Right atrium auricular region (tissue), 2 donors: ENCODE measurements at places on chromosomes 5 and 9.

DNA sequence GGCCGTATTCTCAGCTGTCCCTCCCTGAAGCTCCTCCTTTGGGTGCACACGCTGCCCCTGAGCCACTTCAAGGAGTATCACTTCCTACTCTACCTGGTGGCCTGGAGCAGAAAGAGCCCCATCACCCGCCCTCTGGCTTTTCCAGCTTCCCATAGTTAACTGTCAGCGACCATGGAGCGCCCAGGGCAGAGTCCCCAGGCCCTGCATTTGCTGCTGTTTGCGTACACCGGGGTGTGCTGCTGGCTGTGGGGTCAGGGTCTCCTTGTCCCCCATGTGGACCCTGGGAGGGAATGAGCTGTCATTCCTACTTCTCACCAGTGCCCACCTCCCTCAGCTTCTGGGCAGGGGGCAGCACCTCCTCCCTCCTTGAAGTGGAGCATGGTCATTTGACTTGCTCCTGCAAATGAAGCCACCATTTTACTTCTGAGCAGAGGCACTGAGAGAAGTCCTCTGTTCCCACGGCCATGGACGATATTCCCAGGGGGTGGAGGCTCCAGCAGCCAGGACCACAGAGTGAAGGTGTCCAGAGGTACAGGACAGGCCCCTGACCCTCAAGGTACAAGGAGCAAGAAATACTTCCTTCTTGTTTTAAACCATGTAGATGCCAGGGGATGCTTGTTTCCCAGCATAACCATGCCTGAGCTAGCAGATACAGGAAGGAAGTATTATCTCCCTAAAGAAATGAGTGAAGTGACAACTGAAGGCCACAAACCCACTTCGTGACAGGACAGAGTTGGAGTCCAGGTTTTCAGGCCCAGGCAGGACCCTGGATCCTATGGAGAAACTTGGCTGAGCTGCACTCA is 40.6 kb upstream of the COL5A1 start:
- peak; percentile 52 for DNase-seq
- H3K27ac ChIP-seq, result no peak overlapping the region
- no peak overlapping the region for H3K4me3 ChIP-seq
- no peaks in the 10 kb centered on the region for H3K27me3 ChIP-seq

DNA sequence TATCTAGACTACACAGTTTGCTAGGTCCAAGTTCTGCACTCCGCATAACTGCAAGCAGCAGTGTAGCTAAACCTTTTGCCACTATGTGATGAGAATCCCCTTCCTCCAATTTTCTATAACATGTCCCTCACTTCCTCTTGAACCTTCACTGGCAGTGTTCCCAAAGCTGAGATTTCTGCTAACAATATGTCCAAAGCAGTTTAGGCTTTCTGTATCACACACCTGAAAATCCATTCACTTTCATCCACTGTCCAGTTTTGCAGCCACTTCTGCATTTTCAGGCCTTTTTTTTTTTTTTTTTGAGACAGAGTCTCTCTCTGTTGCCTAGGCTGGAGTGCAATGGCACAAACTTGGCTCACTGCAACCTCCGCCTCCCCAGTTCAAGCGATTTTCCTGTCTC is 111.1 kb downstream of the GADD45G start:
- H3K27ac ChIP-seq, result no peak overlapping the region
- no peaks in the 10 kb centered on the region for H3K27me3 ChIP-seq
- H3K4me1 ChIP-seq, result peaks cover 8% of the 10 kb centered on the region
- no peaks in the 10 kb centered on the region for H3K36me3 ChIP-seq
- no peak overlapping the region for H3K4me3 ChIP-seq

GRCh38 chr5:142143878-142144277 is 35.3 kb downstream of the NDFIP1 start:
- H3K36me3 ChIP-seq, result peaks cover 76% of the 10 kb centered on the region
- no peak overlapping the region for H3K27ac ChIP-seq
- no peaks in the 10 kb centered on the region for H3K27me3 ChIP-seq
- H3K4me1 ChIP-seq, result peaks cover 7% of the 10 kb centered on the region
- H3K4me3 ChIP-seq, result no peak overlapping the region

DNA sequence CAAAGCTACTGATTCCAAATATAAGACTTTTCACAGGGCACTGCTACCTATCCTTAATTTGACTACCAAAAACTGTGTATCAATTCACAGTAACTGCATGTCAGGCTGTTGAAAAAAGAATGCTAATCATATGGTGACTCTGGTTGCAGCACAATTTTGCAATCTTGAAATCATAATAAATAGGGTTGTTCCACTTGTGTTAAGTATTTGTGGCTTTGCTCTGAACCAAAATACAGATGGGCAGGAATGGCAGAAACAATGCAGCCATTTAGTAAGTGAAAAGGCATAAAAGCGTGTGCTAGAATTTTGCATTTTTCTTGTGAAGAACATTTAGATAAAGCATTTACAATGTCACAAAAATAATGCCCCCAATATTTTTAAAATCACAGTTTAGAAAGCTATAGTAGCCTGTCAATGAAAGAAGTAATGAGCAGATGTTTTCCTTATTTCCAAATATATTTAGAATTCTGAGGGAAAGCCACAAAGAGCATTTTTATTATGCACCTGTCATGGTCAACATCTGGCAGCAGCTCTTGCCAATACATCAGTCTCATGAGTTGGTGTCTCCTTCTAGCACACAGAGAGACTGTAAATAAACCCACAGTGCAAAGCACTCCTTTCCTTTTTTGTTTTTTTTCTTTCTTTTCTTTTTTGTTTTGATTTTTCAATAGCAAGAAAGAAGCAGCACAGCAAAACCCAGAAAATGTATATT is 54.8 kb upstream of the PAM start:
- no peaks in the 10 kb centered on the region for H3K36me3 ChIP-seq
- H3K4me3 ChIP-seq, result no peak overlapping the region
- no peak overlapping the region for H3K27ac ChIP-seq
- no peak for DNase-seq

GRCh38 chr9:93266521-93267001 is 82.6 kb downstream of the WNK2 start:
- no peaks in the 10 kb centered on the region for H3K4me1 ChIP-seq
- H3K27me3 ChIP-seq, result no peaks in the 10 kb centered on the region
- H3K36me3 ChIP-seq, result peaks cover 30% of the 10 kb centered on the region
- H3K27ac ChIP-seq, result no peak overlapping the region
- peak; percentile 50 for DNase-seq

DNA sequence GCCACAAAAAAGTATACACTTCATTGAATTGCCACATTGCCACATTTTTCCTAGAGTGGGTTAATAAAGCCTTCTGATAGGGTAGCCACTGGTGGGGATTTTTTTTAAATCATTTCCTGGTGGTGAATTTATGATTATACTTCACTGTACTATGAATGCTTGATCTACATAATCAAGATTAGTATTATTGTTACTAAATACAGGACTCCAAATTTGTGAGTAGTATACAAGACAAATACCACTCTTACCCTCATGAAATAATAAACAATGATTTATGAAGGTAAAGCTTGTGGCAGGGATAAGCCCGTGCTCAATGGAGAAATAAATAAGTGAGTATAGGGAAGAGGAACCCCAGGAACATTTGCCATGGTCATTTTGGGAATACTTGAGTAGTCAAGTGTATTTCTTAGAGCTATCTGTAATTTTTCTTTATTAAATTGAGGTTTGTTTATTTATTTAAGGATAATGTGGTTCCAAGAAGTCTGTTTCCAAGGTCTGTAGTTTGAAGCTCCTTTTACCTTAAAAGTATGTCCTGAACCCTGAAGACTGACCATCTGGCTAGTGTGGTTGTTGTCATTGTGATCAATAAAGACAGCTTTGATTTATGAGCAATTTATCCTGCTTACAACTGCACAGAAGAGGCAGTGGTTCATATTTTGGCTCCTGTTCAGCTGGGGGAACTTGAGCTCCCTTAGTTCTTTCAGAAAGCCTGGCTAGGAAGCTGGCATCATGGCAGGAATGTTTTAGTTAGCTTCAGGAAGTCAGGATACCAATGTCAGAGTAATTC is 118.6 kb downstream of the ZSWIM6 start:
- no peaks in the 10 kb centered on the region for H3K27me3 ChIP-seq
- peak overlapping the region; percentile 49 for H3K27ac ChIP-seq
- DNase-seq, result no peak
- no peak overlapping the region for H3K4me3 ChIP-seq
- H3K36me3 ChIP-seq, result no peaks in the 10 kb centered on the region

GRCh38 chr5:15929611-15930263 is 249.9 kb downstream of the MARCHF11 start:
- no peaks in the 10 kb centered on the region for H3K27me3 ChIP-seq
- no peak for DNase-seq
- H3K27ac ChIP-seq, result no peak overlapping the region
- H3K4me1 ChIP-seq, result no peaks in the 10 kb centered on the region
- no peak overlapping the region for H3K4me3 ChIP-seq

DNA sequence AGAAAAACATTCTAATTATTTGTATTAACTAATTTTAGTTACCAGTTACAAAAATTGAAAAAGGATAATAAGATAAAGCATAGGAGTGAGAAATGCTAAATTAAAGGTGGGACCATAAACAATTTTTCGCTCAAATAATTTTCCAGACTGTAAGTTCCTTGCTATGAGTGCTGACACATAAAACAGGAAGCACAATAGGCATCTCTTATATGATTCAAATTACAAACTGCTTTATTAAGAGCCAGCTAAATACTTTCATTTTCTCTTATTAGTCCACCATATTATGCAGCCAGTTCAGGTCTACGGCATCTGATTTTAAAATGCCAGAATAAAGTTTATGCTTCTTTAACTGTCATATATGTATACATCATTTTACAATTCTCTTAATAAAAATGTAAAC is 4.4 kb downstream of the RC3H2 start:
- H3K4me3 ChIP-seq, result no peak overlapping the region
- no peaks in the 10 kb centered on the region for H3K27me3 ChIP-seq
- H3K27ac ChIP-seq, result no peak overlapping the region
- peaks cover 9% of the 10 kb centered on the region for H3K36me3 ChIP-seq

- H3K4me3 ChIP-seq, result no peak overlapping the region
- H3K36me3 ChIP-seq, result no peaks in the 10 kb centered on the region
- no peak for DNase-seq
- no peak overlapping the region for H3K27ac ChIP-seq
- H3K4me1 ChIP-seq, result no peaks in the 10 kb centered on the region
- H3K27me3 ChIP-seq, result no peaks in the 10 kb centered on the region
Observed at GRCh38 chr5:979100-979817, 29.3 kb upstream of the NKD2 start.

DNA sequence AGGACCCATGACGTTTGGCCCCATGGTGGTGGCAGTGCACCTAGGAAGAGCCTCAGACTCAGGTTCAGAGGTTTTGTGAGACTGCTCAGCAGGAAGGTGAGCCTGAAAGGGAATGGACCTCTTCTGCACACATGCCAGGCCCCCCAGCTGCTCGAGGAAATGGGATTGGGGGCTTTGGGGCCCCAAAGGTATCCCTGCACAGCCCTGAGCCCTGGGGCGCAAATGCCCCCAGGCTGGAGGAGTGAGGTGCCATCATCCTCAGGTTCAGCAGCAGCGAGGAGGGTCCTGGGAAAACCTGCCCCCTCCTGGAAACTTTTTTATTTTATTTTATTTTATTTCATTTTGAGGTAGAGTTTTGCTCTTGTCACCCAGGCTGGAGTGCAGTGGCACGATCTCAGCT is 171.8 kb upstream of the MVB12B start:
- no peaks in the 10 kb centered on the region for H3K36me3 ChIP-seq
- no peaks in the 10 kb centered on the region for H3K4me1 ChIP-seq
- no peak overlapping the region for H3K4me3 ChIP-seq
- DNase-seq, result peak; percentile 13

- H3K27me3 ChIP-seq, result no peaks in the 10 kb centered on the region
- no peak overlapping the region for H3K4me3 ChIP-seq
- H3K36me3 ChIP-seq, result no peaks in the 10 kb centered on the region
- H3K4me1 ChIP-seq, result no peaks in the 10 kb centered on the region
- H3K27ac ChIP-seq, result no peak overlapping the region
Observed at GRCh38 chr5:64632251-64632650, 58.1 kb upstream of the SHISAL2B start.

GRCh38 chr9:109249615-109250014 is 71.2 kb downstream of the EPB41L4B start:
- H3K36me3 ChIP-seq, result no peaks in the 10 kb centered on the region
- no peak overlapping the region for H3K4me3 ChIP-seq
- DNase-seq, result no peak
- H3K27me3 ChIP-seq, result no peaks in the 10 kb centered on the region
- no peak overlapping the region for H3K27ac ChIP-seq
- H3K4me1 ChIP-seq, result no peaks in the 10 kb centered on the region

GRCh38 chr5:68398146-68398812 is 182.7 kb downstream of the PIK3R1 start:
- no peaks in the 10 kb centered on the region for H3K36me3 ChIP-seq
- H3K4me3 ChIP-seq, result no peak overlapping the region
- no peaks in the 10 kb centered on the region for H3K4me1 ChIP-seq
- H3K27ac ChIP-seq, result no peak overlapping the region
- DNase-seq, result no peak

DNA sequence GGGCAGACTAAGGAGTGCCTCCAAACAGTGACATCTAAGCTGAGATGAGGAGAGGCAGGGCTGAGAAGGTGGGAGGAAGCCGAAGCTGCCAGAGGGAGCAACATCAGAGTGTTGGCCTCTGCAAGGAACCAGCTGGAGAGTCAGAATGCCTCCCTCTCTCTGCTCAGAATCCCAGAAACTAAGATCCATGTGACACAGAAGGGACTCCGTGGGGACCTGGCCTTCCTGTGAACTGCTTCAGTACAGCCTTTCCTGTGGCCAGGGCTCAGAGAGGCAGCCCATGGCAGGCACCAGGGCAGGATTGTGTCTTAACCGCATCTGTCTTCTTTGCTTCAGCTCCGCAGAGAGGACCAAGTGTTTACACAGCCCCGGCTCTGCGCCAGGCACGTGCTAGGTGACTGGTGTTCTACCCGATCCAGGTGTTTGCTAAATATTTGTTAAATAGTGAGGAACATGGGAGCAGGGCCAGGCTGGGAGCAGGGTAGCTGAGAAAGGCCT is 33.5 kb downstream of the KCNMB1 start:
- no peak overlapping the region for H3K27ac ChIP-seq
- H3K27me3 ChIP-seq, result no peaks in the 10 kb centered on the region
- no peaks in the 10 kb centered on the region for H3K36me3 ChIP-seq
- DNase-seq, result no peak

DNA sequence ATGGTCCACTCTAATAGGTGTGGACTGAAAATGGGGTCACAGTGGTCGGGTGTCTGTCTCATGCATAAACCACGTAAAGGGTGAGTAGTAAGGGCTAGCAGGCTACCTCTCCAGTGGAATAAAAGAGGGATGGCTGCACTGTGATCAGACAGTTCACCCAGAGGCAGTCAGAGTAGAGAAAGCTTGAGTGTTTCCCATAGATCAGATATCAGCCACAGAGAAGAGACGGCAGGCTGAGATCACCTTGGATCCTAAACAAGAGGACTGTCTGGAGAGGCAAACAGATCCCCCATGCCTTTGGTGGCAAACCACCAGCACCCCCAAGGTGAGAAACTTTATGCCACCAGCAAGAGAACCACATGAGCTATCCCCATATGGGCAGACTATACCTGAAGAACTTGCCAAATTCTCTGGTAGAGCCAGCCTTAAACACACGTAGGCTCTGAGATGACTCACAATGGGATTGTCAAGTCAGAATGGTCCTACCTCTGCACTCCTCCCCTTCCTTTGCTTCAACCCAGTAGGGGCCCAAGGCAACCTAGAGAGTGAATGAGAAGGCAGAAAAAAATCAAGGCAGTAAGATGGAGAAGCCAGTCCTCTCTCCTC is 205.2 kb upstream of the MAP3K1 start:
- no peak for DNase-seq
- H3K27me3 ChIP-seq, result no peaks in the 10 kb centered on the region
- H3K4me3 ChIP-seq, result no peak overlapping the region
- peaks cover 6% of the 10 kb centered on the region for H3K4me1 ChIP-seq

GRCh38 chr9:71756753-71757152 is 11.6 kb downstream of the CEMIP2 start:
- H3K27ac ChIP-seq, result no peak overlapping the region
- no peaks in the 10 kb centered on the region for H3K27me3 ChIP-seq
- no peaks in the 10 kb centered on the region for H3K4me1 ChIP-seq
- no peak overlapping the region for H3K4me3 ChIP-seq
